ENCODE measurements at places on chromosomes 3 and 15.
A peak's percentile ranks its signal among the peaks of the same experiment; 100 is the strongest.

DNA sequence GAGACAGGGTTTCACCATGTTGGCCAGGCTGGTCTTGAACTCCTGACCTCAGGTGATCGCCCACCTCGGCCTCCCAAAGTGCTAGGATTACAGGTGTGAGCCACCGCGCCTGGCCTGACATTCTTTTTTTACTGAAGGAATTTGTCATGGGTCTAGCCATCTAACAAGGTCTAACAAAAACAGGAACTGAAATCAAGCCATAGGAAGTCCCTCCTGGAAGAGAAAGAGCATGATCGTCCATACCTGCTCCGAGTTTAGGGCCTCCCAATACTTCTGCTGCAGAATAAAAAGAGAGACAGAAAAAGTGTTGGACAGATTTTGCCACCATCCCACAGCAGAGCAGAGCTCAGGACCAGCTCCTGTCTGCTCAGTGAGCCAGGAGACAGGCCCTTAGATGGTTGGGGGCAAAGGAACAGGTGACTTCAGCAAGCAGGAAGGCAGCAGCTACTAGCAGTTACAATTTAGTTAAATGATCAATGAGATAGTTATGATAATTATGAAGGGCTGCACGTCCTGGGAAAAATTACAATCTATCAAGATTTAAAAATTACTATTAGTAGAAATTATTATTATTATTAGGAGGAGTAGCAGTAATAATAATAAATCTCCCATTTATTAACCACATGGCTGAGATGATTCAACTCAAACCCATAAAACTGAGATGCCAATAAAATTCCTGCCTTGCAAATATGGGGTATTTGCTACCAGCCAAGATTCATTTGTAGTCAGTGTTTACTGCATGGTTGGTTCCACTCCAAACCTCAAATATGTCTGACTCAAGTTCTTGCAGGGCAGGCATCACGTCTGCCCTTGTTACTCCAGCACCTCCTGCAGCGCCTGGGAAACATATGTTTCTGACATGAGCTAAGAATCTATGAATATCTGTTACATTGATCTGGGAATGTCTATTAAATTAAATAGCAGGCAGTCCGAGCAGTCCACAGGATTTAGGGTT lies 40.1 kb downstream of the TMEM44 start:
- no peak for DNase-seq

- DNase-seq: no peak
Measured at GRCh38 chr3:129897026-129897425, 3.5 kb upstream of the TMCC1 start.

GRCh38 chr3:128060473-128061381 lies 8.5 kb downstream of the SEC61A1 start:
- DNase-seq: no peak

DNA sequence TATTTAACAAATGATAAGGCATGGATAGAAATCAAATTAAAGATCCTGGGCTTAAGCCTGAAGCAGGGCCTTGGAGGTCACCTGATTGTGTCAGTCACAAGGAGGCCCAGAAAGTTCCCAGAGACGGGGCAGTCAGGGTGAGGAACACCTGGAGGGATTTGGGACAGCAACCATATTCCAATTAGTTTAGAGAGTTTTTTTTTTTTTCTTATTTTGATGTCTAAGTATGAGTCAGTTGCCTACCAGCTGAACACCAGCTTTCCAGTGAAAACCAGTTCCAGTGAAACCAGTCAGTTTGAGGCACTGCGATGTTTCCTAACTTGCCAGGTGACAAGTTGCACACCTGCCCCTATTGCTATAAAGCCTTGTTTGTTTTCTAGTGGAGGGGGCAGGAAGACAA lies 350.7 kb upstream of the AZI2 start:
- no peak for DNase-seq

DNA sequence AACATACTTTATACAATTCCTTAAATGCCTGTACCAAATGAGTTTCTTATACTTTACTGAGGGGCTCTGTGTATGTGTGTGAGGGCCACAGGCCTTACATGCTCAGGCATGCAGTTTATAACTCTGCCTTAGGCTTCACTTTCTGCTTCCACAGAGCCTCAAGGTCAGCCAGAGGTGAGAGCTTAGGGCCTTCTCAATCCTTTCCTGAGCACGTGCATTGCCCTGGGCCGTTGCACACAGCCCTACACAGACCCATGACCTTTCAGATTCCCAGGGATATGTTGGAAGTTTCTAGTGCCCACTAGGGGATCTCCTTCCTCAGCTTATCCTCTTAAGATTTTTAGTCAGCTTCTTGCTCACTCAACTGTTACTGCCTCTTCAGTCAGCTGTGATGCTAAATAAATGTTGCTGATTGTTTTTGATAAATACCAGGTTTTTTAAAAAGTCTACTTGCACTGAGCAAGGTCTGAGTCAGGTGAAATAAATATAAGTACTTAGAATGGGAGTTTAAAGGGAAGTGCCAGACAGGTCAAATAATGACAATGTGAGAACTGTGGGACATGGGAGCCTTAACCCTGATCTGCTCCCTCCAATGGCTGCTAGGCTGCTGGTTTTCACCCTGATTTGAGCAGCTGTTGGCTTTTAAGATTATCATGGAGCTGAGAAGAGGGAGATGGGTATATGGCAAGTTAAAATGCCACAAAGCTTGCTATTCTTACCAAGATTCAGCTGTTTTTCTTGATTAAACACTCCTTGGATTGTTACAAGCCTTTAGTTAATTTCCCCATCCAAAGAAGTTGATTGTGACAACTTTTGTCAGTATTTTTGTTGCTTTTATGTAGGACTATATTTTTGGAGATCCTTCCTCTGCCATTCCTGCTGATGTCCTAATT lies 169.5 kb downstream of the PLD1 start:
- no peak for DNase-seq

GRCh38 chr3:194247350-194247740 lies 103.8 kb downstream of the CPN2 start:
- DNase-seq: no peak

GRCh38 chr3:15708882-15709677 lies 88.7 kb downstream of the ANKRD28 start:
- DNase-seq: no peak

DNA sequence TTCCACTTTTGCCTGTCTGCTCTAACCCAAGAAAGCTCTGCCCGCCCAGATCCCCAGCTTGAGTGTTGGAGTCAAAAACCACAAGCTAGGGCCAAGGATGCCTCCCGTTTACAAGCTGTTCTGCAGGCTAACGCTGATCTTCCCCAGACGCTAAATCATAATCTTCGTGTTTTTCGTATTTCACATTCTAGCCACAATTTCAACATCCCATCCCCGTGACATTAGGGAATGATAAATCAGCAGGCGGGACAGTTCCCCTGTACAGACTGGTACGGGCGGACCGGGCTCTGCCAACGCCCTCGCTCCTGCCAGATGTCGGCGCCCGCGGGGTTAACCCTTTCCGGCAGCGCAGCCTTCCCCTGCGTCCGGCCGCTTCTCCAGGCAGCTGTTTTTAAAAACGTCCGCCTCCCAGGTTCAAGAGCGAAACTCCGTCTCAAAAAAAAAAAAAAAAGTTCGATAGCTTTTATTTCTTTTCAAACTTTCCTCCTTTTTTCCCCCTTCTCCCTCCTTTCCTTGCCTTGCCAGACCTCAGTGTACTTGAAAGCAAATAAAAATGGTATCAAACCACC lies 81.0 kb upstream of the BNC1 start:
- no peak for DNase-seq

DNA sequence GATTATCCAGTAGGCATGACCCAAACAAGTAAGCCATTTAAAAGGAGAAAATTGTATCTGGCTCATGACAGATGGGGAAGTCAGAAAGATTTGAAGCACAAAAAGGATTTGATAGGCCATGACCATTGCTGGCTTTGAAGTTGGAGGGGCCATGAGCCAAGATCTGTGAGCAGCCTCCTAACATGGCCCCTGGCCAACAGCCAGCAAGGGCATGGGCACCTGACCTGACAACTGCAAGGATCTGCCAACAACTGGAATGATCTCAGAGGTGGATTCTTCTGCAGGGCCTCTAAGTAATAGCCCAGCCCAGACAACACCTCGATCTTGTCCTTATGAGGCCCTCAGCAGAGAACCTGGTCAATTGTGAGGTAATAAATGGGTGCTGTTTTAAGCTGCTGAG lies 93.0 kb downstream of the ARNT2 start:
- DNase-seq: no peak

- no peak for DNase-seq
Measured at GRCh38 chr3:107065094-107065861, 312.0 kb upstream of the CCDC54 start.

- no peak for DNase-seq
Measured at GRCh38 chr3:189304465-189305351, 132.9 kb downstream of the TPRG1 start.

GRCh38 chr3:73228959-73229358 lies 167.5 kb downstream of the EBLN2 start:
- DNase-seq: no peak

DNA sequence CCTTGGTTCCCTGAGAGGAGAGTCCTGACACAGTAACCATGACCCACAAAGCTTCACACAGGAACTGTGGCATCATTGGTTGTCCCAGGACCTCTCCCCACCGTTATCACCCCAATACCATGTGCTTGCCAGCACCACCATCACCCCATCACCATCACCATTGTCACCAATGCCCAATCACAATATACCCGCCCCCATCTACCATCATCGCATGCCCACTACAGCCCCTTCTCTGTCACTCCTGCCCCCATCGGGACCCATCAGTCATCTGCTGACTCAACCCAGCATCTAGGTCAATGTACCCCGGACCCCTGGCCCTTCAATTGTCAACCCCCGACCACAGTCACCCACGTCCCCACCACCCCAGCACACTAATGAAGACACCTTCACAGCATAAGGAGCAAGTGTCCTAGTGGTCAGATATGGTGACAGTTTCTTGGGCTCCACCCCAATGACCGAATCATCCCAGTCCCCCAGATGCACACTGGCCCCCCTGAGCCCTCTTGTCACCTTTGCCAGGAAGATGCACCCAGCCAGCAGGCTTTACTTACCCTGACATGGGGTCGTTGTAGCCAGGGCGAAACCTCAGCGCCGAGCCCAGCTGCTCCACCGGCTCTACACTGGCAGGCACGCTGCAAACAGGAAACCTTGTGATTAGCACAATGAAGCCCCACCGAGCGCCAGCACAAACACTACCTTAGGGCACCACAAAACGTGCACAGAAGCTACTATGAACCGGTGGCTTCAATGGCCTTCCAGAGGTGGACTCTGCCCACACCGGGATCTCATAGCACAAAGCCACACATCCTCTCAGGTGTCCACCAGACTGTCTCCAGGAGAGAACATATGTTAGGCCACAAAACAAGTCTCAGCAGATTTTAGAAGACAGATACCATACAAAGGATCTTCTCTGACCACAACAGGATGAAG lies 25.1 kb downstream of the SHISA5 start:
- DNase-seq: peak; percentile 60

DNA sequence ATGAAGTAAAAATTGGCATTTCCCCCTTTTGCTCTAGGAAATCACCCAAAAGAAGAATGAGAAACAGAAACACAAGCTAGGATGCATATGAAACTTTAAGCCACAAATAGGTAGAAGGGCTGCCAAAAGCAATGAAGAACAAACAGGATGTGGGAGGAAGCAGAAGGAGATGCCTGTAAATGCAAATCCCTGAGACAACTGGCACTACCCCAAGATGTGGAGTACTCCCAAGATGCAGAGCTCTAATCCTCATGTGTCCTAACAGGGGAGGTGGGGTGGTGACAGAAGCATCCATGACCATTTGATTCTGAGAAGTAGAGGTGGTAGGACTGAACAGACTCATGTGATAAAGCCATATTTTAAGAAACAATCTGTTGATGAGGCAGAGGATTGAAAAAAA lies 31.9 kb upstream of the ZNF280D start:
- DNase-seq: no peak

GRCh38 chr15:40340038-40340739 lies 550 bp downstream of the CCDC9B start:
- no peak for DNase-seq

DNA sequence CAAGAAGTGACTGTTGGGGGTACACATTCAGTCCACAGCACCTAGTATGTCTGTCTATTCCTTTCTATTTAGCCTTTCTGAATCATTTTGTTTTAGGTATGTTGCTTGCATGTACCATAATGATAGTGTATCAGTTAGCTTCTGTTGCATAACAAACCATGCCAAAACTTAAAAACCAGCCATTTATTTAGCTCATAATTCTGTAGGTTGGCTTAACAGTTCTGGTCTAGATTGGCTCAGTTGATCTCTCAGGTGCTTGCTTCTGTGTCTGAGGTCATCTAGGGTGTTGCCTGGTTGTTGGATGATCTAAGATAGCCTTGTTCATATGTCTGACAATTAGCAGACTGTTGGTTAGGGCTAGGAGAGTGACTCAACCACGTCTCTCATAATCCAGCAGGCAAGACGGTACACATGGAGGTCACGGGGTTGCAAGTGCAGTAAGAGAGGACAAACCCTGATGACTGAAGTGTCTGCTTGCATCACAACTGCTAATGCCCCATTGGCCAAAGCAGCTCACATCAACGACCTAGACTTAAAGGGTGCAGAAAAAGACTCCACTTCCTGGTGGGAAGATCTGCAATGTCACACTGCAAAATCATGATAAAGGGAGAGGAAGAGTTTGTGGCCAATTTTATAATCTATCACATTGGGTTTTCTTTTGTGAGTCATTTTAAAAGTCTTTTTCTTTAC lies 6.8 kb upstream of the PDCD6IP start:
- DNase-seq: peak; percentile 70

GRCh38 chr15:75455982-75456531 lies 4.6 kb upstream of the SIN3A start:
- peak; percentile 62 for DNase-seq

DNA sequence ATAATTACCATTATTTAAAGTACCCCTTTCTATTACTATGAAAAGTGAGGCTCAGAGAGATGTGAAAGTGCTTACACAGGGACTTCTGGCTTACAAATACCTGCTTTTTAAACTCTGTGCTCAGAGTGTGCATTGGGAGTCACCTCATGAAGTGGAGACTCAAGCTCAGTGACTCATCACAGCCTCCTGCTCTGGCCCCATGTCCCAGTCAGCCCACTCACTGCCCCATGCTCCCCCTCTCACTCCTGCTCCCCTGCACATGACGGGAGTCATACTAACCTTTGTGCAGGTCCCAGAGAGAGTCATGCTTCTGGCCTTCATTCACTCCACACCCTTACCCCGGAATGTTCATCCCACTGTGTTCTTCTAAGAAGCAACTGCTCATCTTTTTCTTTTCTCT lies 20.2 kb downstream of the CCR1 start:
- no peak for DNase-seq

GRCh38 chr15:74040109-74040850 lies 42.1 kb downstream of the GOLGA6A start:
- DNase-seq: no peak

DNA sequence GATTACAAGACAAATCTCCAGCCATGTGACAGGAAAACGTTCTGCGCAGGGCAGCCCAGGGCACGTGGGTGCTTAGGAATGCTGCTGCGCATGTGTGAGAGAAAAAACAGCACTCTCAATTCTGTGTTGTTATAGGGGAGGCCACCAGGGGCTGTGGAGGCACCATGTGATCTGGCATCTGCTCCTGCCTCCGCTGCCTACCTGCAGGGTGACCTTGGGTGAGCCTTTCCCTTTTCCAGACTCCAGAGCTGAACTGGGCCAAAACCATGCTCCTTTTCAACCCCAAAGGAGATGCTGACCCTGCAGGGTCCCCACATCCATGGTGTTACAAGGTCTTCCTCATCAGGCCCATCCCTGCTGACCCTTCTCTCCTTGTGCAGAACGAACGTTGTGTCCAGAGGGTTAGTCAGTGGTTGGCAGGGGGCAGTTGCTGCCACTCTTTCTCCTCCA lies 81.5 kb upstream of the RASGRF1 start:
- DNase-seq: no peak
